Inflammatory macrophage treated with lipopolysaccharide for 1 hour (primary cell): ENCODE measurements at places on chromosomes 5 and 9.

GRCh38 chr9:135920973-135921585 lies 13.7 kb upstream of the CAMSAP1 start:
- no peak for DNase-seq

DNA sequence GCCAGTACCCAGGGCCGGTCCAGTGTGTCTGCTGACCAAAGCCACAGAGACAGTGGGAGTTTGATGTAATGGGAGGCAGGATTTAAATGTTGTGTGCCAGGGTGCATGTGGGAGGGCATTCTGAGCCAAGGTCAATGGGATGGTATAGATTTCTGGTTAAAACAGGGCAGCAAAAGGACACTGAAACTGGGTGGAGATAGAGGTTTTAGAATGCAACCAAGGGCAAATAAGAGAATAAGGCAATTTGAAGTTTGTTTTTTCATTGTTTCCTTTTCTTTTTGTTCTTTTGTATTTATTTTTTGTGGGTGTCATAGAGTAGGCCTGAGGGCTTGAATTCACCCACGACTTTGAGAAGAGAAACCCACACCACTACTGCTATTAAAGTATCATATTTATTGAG lies 65.5 kb upstream of the CLINT1 start:
- no peak for DNase-seq

- DNase-seq: no peak
Measured at GRCh38 chr5:176780176-176781053, 29.9 kb upstream of the UNC5A start.

GRCh38 chr9:79581794-79582193 lies 10.0 kb downstream of the TLE4 start:
- DNase-seq: peak; percentile 74

- DNase-seq: no peak
Measured at GRCh38 chr9:36946653-36947052, 87.4 kb downstream of the PAX5 start.

GRCh38 chr9:20621471-20622329 lies 599 bp downstream of the MLLT3 start:
- no peak for DNase-seq

GRCh38 chr5:159415301-159415937 lies 85.1 kb upstream of the IL12B start:
- no peak for DNase-seq
